ENCODE measurements at places on chromosomes 6 and 20.

GRCh38 chr6:42616716-42617115 is 52.9 kb downstream of the UBR2 start:
- no peak for DNase-seq

DNA sequence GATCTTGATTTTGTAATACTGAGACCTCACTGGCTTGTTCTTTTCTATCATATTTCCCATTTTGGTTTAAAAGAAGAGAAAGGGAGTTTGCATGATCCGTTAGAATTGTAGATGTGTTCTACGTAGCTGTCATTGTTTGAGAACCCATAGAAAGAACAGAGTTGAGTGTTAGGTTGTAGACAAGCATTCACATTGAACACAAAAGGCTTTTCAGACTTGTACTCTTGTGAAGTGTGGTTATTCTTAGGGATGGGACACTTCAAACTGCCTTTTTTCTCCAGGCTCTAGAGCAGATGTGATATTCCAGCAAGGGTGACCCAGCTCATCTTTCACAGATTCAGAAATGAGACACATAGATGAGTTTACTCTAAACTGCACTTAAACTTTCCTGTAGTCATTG is 19.9 kb downstream of the FOXO3 start:
- DNase-seq, result no peak

DNA sequence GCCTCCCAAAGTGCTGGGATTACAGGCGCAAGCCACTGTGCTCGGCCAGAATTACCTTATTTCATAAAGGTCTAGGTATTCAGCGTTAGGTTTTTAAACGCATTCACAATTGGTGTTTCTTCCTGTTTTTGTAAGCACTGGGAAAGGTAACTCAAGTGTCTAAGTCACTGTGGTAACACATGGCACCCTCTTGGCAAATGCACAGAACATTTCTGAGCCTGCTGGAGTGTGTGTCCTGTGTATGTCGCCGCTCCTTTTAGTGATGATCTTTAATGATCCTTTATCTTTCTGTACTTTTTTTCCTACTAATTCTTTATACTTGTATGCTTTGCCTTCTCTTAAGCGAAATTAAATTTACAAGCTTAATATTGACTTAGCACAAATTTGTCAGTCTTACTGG is 263.0 kb downstream of the ARID1B start:
- no peak for DNase-seq

DNA sequence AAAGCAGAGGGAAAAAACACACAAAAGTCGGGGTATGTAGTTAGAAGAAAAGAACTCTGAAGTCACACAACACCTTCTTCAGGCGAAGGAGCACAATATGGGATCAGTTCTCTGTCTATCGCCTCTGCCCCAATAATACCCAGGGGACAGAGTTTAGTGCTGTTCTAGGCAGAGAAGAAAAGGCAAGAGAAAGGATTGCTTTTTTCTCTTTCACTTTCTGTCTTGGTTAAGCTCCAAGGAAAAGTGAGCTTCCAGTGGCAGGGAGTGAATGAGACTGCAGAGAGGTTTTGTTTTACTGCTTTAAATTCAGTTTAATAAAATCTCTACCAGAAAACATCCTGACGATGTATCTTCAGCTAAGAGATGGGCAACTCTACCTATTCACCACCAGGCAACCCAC is 86.6 kb upstream of the STXBP5 start:
- no peak for DNase-seq

DNA sequence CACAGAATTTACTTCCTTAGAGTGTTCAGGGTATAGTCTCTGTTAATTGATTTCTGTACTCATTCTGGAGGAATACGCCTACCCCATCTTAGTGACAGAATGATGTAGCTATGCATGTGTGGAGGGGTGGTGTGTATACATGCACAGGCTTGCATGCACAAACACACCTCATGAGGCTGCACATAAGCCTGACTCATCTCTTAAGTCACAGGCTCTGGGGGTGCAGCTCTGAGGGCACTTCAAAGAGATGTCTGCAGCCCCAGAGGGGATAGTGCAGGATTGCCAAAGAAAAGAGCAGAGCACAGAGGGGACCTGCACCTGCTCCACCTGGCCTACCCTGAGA is 24.6 kb downstream of the TBX18 start:
- DNase-seq, result no peak

GRCh38 chr6:31403283-31404060 is at the start of gene MICA:
MICA (plus strand) TSS chr6:31403595; CDS start chr6:31403633, 38 bp downstream.
- DNase-seq, result peak; percentile 74

DNA sequence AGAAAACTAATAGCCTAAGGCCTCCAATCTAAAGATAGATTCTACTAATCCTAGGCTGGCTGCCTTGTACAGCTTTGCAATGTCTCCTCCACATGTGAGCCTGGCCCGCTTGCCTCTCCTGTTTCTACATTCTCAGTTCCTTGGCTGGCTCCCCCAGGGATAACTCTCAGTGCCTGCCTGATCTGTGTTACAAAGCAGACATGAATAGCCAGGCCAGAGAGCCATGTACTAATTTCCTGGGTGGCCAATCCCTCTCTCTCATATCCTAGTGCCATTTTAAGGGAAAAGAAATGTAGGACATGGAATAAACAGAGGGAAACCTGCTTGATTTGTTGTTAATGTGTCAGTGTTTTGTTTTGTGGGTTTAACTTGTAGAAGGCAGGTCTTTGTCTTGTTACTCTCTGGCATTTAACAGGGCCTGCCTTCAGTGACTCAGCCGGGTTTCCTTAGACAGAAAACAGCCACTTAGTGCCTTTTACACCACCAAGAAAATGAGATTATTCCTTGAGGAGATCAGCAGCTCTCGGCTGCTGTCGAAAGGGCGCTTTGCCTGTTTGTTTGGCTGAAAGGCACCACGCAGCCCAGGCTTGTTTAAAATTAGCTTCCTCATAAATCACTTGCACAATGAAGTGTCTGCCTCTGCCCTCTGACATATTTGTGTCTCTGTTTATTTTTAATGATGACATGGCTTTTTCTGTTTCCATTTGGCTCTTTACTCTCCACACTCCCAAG is 702.7 kb downstream of the MAFB start:
- no peak for DNase-seq

DNA sequence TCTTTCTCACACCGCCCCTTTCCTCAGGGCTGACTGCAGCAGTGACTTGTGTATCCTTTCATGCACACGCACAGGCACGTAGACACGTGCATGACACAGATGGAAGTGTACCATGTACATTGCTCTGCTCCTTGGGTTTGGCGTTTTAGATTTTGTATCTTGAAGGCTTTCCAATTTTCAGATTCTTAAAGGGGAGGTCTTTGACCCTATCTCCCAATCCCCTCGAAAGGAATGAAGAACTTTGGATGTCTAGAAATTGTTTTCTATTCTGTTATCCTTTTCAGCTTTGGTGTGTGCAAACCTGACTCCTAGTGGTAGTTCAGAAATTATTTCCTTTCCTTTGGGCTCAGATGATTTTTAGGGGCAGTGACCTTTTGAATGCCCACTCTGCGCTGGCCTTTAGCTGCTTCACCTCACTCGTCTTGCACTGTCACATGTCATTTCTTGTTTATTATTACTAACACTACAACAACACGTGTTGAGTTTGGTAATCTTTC is 63.0 kb downstream of the HIVEP1 start:
- DNase-seq, result peak; percentile 25

- no peak for DNase-seq
These were observed 49.6 kb downstream of the SULF2 start for GRCh38 chr20:47735412-47736400.

DNA sequence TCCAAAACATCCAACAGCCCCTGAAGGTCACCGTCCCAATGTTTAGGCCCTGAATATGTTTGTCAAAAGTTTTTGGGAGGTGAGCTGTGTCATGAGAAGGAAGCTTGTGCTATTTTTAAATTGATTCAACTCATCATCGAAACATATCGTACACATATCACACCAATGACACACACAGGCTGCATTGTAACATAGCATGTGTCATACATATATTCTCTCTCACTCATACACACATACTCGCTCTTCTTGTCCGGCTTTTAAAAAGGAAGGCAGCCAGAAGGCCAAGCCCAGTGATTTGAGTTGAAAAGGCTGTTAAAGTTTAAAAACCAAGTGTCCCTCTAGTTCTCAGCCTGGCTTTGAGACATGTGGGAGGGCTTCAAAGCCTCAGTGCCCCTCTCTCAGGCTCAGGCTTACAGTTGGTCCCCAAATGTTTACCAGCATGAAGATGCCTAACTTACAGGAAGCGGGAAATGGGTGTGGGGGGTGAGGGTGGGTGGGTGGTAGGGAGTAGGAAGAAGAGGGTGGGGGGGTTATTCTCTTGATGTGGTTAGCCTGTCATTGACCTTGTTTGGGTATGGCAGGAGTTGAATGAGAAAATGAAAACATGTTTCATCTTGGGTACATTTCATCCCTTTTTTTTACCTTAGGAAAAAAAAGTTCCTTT is 3.3 kb upstream of the PRDM1 start:
- DNase-seq, result no peak

DNA sequence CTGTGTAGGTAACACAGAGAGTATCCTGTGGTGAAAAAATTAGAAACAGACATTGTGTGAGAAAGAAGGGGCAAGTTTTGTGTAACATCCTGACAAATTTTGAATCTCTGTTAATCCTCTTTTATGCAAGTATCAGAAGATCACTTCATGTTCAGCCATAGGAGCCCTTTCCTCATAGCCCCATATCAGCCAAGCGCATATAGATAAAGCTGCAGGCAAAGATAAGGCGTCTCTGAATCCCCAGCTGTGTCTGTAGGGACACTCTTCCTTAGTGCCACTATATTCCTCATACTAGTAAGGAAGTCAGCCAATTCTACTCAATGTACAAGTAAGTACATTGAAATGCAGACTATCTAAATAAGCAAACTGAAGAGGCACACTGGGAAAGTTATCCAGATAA is 22.3 kb downstream of the HTR1E start:
- no peak for DNase-seq
